ENCODE measurements at places on chromosomes 1 and 21.

- no peak for DNase-seq
Measured at GRCh38 chr1:54417123-54417522, 10.9 kb upstream of the SSBP3 start.

DNA sequence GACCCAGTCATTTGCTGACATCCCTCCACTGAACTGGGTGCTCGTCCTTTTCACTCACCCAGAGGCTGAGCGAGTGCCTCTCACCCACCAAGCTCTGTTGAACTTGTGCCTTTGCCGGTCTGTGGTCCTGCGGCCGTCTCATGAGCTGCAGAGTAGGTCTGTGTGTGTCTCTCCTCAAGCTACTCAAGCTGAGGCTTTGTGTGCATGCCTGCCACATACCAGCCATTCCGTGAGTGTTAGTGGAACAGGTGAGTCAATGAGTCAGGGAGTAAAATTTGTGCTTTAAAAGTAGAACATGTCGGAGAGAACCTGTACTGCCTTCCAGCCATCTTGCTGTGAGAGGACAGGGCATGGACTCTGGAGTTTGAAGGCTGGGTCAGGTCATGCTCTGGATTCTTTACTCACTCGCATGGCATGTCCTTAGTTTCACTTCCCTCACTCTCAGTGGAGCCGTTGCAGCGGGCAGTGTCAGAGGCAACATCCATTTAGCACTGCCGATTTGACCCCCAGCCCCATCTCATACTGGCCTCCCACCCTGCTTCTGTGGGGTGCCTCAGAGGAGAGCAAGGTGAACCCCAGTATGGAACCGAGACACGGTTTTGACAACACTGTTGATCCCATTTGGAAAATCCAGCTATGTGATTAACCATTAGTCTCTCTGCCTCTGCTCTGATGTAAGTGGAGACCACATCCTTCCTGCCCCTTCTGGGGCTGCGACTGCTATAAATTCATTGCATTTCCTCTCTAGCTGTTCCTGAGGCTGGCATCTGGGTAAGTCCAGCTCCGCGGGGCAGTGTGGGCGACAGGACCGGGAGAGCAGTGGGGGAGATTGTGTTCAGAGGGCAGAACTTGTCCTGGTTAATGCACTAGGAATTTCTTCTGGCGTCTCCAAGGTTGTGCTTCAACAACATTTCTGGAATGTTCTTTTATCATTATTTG lies at the start of gene NLRP3:
TSS of gene NLRP3 (plus strand) at position 751 of the 939 bp plus-strand sequence. CDS start 2,628 bp downstream, outside the sequence.
- no peak for DNase-seq

DNA sequence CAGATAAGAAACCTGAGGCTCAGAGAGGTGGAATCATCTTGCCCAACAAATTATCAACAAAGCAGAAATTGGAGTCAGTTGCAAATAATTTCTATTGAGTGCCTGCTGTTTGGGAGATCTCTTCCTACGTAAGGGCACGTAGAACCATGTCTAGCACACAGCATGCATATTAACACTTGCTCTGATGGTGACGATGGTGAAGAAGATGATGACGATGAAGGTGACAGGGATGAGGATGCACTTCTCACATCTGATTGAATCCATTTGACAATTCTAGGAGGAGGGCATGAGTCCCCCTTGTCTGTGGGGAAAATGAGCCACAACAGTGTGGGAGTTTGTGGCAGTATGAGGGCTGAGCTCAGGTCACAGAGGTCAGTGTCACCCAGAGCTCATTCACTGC lies 183.6 kb downstream of the HIVEP3 start:
- DNase-seq, result no peak

DNA sequence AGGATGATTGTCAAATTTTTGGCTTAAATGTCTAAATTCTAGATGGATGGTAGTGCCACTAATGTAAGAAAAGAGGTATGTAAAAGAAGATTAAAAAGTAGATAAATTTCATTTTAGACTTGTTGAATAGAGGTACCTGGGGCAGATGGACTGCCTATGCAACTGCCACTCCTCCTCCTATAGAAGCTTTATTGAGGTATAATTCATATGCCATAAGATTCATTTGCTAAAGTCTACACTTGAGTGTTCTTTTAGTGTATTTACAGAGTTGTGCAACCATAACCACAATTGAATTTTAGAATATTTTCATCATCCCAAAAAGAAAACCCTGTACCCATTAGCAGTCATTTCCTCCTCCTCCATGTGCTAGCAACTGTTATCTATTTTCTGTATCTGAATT lies 70.6 kb downstream of the FNBP1L start:
- no peak for DNase-seq

DNA sequence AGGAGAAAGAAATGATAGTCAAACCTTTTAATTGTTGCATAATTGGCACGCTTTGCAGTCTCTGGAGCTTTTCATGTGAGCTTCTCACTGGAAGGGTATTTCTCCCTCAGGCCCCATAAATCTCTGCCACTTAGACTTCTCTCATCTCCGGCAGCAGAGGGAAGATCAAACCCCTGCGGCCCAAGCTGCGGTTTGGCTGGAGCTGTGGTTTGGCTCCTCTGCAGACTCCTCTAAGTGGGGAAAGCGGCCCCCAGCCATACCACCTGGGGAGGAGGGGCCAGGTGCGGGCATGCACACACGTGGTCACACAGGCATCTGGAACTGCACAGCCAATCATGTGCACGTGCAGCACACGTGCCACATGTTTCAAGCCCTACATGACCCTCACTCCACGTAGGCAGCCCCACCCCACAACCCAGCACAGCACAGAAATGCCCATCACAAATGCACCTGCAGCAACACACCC lies 58.3 kb downstream of the UBE2T start:
- peak; percentile 89 for DNase-seq

GRCh38 chr1:61323681-61324328 lies 241.4 kb downstream of the NFIA start:
- no peak for DNase-seq

DNA sequence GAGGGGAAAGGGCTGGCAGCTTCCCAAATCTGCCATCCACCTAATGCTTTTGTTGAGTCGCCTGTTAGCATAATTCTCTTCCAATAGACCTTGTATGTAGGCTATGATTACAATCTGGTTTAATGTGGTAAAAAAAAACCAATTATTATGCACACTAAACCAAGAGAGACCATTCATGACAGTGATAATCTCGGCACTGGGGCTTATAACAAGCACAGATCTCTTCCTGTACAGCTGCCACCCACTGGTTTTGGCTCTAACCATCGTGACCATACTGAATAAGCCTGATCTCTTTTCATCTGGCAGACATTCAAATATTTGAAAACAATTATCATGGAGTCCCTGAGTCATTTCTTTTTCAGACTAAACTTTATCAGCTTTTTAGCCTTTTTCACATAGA lies 12.0 kb upstream of the SYT14 start:
- DNase-seq, result peak; percentile 95

DNA sequence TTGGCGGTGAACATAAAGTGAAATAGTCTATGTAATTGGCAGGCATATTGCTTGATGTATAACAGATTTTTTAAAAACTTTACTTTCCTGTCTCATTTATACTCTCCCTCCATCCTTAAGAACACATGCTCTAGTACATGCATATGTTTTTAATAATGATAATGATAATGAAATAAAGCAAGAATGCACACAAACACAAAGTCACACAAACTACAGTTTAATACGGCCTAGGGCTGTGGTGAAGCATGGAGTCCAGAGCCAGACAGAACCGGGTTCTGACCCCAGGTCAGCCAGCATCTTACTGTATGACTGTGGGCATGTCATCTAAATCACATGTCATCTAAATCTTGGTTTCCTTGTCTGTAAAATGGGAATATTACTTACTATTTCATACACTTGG lies 324.9 kb upstream of the NFIA start:
- DNase-seq, result no peak

GRCh38 chr1:26275580-26276431 lies 4.1 kb upstream of the SH3BGRL3 start:
- DNase-seq, result peak; percentile 90

DNA sequence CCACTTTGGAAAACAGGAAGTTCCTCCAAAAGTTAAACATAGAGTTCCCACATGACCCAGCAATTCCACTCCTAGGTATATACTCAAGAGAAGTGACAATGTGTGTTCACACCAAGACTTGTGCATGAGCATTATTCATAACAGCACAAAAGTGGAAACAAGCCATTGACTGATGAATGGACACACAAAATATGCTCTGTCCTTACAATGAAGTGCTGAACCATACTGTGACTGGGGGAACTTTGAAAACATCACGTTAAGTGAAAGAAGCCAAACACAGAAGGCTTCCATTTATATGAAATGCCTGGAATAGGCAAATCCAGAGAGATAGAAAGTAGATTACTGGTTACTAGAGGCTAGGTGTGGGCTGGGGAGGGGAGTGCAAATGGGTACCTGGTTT lies 150.3 kb downstream of the ZSCAN20 start:
- no peak for DNase-seq

DNA sequence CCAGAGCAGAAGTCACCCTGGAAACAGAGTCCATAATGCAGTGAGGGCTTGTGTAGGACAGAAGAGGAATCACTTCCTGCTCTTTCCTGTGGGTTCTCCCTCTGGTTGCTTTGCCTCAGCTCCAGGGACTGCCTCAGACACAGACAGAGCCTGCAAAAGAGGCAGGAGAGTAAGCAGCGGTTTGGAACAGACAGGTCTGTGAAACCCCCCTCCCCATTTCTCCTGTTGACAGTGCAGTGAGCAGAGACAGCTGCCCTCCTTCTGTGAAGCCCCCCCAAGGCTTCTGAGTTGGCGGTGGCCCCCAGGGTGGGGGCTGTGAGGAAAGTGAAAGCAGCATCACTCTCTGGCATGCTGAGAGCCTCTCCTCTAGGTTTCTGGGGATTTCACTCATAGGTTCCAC lies 53.0 kb downstream of the MAB21L3 start:
- DNase-seq, result no peak

DNA sequence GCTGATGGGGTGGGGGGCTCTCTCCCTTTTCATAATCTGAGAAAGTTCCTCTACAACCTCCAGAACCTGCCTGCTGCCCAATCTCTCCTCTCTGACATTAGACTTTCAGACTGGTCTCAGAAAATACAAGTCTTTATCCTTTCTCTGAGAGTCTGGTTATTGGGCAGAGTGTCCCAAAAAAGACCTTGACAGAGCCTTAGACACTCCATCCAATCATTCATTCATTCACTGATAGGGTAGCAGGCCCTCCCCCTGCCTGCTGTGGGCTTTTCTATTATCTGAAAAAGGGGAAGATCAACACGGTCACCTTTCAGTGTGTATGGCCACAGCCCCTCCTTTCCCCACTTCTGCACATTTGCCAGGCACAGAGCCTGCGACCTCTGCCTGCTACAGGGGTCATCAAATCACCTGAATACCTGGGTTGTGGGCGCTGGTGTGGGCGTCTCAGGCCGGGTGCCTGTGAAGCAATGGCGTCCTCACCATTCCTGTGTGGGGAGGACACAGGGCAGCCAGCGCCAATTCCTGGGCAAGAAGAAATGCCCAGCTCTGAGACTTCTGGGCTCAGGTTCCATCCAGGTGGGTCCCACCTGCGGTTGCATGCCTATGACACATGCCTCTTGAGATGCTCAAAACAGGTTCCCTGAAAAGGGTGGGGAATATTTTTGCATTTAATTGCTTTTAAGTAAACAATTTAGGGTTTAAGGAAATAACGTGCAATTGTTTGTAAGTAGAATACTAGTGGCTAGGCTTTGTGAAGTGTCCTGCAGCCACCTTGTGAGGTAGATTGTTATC lies 52.8 kb downstream of the ELK4 start:
- DNase-seq, result no peak

DNA sequence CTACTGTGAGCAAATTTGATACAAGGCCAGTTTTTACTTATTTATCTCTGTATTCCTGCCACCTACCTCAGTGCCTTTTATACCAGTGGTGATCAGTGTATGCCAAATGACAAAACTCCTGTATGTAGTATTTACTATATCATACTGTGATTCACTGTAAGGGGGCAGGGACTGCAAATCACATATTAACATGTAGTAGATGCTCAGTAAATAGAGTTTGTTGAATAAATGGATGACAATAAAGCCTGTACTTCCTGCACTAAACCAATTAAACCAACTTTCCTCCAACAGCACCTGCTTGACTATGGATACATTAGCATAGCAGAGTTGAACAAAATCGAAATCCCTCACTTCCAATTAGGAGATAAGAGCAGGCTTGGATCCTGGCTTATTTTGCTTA lies 73.3 kb upstream of the C1orf87 start:
- no peak for DNase-seq

DNA sequence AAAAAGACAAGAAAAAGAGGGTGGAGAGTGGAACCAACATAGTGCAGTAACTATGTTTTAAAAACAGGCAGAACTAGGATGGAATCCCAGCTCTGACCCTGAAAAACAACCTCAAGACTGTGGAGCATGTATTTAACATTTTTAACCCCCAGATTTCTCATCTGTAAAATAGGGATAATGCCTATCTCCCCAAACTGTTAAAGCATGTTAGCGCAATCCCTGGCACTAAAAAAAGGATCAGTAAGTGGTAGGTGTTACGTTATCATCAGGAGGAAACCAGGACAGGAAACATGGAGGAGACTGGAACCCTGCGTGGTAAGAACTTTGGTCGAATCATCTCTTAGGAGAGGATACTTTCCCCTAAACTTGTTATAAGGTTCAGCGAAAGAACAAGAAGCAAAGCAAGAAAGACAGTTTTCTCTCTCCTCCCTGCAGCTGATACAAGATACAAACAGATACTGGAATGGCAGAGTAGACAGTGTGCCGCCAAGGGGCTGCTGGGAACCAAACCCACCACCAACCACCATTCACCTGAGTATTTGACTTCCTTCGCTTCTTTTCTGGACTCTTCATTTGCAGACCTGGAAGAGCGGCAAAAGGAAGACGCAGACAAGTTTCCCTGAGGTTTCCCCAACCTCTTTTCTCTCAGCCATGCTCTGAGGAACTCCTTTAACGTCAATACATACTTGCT lies 991 bp downstream of the PYGO2 start:
- no peak for DNase-seq

Measured in astrocyte of the spinal cord (primary cell).